ENCODE measurements at places on chromosomes 1 and 21.

- no peak for DNase-seq
Measured at GRCh38 chr21:38299671-38300070, 42.9 kb downstream of the KCNJ15 start.

DNA sequence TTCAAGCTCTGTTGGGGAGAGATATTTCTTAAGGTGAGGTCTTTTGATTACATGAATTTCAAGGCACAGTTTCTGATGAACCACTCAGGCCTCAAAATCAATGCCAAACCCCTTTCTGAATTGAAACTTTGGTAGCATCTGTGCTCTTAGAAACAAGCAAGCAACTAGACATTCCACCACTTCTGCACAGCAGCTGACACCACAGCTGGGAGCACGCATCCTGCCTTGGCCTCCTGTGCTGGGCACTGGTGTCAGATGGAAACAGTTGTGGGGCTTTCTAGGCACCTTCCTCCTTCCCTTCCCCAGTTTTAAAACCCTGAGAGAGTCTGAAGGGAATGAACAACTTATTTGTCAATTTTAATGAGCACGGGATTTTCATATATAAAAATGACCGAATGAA, 360.2 kb downstream of the ADGRL2 start:
- DNase-seq: no peak

GRCh38 chr1:101317590-101317989, 80.8 kb downstream of the S1PR1 start:
- DNase-seq: no peak

DNA sequence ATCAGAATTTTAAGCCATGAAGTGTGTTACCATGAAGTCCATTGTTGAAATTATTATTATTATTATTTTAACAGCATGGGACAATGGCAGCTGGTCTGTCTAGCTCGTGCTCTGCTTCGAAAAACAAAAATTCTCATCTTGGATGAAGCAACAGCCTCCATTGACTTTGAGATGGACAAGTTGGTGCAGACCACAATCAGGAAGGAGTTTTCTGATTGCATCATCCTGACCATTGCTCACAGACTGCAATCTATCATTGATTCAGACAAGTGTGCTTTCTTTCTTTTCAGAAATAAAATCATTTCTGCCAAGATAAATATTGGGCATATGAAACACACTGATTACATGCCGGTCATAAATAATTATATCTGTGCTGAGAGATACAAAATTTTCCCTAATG, 21.0 kb downstream of the HSPA13 start:
- peak; percentile 60 for DNase-seq

DNA sequence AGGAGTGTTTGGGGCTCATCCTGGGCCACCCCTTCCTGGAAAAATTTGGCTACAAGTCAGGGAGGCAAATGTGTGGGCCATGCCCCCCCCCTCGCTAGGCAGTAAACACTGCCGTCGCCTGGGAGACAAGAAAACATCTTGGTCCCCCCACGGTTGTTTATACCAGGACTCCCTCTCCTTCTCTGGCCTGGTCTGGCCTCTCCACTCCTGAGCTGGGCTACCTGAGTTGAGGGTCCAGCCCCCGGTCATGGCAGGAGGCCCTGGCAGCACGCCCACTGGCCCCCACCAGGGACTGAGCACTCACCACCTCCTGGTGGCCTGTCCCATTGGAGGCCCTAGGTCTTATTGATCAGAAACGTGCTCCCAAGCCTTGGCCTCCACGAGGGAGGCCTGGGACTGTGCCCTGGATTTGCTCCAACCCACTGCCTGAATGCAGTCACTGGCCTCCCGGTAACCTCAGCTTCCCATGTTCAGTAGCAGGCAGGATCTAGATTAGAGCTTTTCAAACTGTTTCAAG, 15.8 kb downstream of the KCNQ4 start:
- peak; percentile 32 for DNase-seq

DNA sequence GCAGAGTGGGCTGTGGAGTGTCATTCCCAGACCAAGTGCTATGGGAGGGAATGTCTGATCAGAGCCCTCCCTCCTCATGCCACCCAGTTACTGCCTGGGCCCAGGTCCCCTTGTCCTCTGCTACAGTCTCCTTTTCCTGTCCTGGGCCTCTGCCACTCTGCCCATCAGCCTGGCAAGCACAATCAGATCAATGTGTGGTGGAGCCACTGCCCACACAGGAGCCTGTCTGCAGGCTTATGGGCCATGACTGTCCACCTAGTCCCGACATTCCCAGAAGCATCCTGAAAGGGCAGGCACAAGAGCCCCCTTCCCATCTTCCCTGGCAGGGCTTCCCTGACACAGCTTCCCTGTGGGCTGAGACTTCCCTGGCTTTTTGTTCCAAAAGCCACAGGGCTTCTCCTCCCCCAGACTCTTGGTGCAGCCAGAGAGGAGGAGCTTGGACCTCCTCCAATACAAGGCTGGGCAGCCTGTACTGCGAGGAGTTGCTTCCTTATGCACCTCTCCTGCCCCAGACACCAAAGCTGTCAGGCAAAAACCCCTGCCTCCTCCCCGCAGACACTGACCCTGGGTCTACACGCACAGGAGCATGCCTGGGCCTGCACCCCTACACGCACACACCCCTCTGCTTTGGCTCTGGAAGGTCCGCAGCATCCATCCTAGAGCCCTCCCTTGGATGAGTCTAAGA, 29.2 kb upstream of the CNTN2 start:
- no peak for DNase-seq

DNA sequence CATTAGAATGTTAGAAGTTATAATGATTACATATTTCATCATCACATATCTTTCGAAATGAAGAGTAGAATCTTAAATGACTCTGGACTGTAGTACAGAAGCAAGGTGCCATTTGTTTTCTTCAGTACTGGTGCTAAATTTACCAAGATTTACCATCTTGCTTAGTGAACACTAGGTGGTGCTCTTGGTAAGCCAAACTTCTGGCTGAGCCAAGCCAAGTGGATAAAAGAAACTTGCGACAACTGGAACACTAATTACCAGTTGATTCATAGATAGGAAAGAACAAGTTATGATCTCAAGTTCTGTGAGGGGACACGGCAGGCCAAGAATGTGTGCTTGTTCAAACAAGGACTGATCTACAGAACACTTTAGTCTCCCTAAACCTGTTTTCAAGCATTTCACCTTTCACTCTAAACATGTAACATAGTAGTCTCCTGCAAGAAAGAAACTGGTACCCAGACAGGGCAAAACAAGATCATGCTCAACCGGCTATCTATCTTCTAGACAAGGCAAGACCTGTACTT, 19.8 kb downstream of the SPRTN start:
- peak; percentile 60 for DNase-seq

GRCh38 chr1:43066578-43066977, 105.5 kb downstream of the EBNA1BP2 start:
- DNase-seq: no peak

DNA sequence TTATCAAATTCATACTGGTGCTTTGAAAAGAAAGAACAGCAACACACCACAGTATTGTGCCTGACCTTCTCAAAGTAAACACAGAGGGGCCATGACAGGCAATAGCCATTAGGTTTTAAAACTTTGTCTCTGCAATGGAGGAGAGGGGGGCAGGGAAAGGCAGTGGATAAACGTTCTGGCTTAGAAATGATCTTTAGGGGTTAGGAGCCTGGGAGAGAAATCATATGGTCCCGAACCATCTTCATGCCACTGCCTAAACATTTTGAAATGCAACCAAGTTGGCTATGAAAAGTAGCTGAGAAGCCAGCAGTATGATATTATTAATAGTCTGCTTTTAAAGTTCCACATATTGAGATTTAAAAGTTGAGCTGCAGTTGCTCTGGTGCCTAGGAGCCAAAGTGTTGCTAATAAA, 39.8 kb downstream of the PLPP3 start:
- DNase-seq: no peak

GRCh38 chr1:38940339-38941047, 1.1 kb downstream of the RHBDL2 start:
- no peak for DNase-seq

- DNase-seq: peak; percentile 33
Measured at GRCh38 chr1:8711151-8711550, 106.3 kb downstream of the RERE start.

DNA sequence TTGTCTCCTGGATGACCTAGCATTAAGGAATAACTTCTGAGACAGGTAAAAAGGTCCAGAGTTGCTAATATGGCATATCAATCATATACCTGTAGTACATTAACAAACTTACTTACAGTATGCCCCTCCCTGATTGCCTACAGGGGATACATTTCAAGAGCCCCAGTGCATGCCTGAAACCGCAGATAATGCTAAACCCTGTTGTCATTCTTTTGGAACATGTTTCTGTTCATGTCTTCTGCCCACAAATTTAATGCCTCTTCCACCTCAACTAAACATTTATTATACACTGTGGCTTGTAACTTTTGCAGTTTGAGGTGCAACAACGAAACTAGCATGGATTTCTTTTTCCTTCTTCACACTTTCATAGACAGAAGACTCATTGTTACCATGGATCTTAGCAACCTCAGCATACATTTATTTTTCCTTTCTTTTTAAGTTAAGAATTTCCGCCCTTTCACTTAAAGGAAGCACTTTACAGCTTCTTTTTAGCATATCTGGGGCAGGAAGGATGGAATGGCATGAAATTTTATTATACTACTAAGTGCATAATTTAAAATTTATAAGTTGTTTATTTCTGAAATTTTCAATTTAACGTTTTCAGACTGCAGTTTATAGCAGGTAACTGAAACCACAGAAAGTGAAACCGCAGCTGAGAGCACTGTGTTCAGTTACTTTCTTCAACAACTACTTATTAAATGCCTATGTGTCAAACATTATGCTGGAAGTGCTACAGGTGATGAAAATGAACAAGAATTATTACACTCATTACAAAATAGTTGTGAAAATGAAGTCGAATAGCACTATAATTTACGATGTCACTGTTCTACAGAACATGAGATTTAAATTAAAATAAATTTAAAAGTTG, 25.3 kb downstream of the F13B start:
- DNase-seq: no peak

- DNase-seq: no peak
Measured at GRCh38 chr21:25342816-25343215, 264.5 kb downstream of the MRPL39 start.

DNA sequence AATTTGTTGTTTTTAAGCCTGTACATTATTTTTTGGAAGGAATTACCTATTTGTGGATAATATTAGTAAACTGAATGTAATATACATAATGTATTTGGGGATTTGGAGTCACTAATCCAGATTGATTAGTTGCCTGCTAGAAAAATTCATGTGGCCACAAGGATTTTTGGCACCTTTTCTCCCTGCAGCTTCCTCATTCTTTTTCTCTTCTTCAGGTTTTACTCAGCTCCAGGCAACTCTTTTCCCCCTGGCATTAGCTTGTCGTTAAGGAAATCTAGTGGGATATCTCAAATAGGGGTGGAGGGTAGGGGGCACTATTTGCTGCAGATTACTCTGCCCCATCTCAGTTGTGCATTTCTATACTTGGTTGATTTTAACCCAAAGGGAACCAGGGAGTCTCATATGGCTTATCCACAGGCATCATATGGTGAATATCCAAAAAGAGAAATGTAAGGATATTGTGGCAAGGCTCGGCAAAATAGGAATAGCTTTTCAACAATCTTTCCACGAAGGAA, 203.1 kb downstream of the NFIA start:
- DNase-seq: no peak

DNA sequence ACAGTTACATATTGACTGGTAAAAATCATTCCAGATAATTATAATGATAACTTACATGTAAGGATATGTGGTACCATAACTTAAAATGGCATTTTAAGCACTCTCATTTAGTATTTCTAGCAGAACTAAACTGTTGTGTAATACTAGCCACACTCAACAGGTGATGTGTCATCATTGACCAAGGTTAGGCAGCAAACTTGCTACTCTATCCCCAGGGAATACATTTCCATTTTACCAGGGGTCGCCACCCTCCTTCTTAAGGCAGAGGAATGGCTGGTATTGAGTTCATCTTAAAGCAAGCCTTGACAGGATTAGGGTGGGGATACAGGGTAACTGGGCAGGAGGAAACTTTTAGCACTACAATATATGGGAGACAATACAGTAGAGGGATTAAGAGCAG, 259.8 kb upstream of the CAMK1G start:
- no peak for DNase-seq

DNA sequence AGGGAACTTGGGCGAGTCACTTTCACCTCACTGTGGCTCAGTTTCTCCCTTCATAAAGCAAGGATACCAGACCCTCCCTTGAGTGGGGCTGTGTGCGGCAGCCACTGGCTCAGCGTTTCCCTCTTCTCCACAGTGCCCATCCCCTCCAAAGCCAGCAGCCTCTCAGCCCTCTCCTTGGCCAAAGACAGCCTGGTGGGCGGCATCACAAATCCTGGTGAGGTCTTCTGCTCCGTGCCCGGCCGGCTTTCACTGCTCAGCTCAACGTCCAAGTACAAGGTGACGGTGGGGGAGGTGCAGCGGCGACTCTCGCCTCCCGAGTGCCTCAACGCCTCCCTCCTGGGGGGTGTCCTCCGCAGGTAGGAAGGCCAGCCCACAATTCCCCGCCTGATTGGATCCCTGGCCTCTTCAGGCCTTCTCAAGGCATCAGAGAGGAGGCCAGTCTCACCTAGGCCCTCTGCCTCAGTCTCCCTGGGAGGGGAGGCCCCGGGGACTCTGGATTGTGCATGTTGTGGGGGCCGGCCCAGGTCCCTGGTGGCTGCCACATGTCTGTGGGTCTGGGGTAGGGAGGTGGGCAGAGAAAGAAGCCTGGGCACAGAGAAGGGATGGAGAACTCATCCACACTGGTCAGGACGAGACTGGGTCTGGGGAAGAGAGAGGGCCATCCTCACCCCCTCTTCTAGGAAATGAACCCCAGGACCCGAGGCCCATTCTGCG, 15.2 kb downstream of the TFAP2E start:
- no peak for DNase-seq

DNA sequence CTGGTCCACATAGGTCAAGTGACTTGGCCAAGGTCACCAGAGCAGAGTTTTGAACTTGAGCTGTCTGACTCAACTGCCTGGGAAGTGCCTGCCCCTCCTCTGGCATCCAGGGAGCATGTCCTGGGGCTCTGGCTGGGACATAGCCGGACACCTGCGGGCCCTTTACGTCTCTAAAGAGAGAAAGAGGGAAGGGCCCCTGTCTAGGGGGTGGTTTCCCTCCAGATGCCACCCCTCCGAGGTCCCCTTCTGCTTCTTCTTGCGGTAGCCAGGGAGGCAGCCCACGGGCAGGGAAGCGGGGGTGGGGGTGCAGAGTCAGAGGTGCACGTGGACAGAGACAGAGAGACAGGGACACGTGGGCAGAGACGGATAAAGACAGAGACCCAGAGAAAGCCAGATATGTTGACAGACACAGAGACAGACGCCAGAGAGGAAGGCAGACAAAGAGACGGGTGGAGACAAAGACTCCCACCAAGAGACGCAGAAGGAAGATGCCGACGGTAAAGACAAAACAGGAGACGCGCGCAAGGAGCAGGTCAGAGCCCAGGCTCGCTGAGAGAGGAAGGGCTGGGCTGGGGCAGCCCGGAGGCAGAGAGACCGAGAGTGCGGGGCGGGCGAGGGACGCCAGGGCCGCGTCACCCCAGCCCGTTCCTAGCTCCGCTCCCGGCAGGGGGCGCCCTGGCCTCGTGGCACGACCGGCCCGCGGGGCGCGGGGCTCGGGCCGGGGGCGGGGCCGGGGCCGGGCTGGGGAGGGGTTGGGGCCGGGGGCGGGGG, 458 bp upstream of the ALPL start:
- DNase-seq: no peak

GRCh38 chr1:164760569-164760968, 201.6 kb downstream of the PBX1 start:
- DNase-seq: no peak

- DNase-seq: no peak
Measured at GRCh38 chr1:165837838-165838364, 10.5 kb downstream of the UCK2 start.

- peak; percentile 55 for DNase-seq
Measured at GRCh38 chr1:55833529-55834091, 618.4 kb upstream of the USP24 start.
